ENCODE measurements at places on chromosomes 1 and 21.

- DNase-seq = no peak
Observed at GRCh38 chr1:201499795-201500669, 6.9 kb downstream of the CSRP1 start.

GRCh38 chr21:35737899-35738346 lies 322.4 kb downstream of the SETD4 start:
- DNase-seq = no peak

- no peak for DNase-seq
Observed at GRCh38 chr1:100422065-100422464, 69.8 kb downstream of the CDC14A start.

DNA sequence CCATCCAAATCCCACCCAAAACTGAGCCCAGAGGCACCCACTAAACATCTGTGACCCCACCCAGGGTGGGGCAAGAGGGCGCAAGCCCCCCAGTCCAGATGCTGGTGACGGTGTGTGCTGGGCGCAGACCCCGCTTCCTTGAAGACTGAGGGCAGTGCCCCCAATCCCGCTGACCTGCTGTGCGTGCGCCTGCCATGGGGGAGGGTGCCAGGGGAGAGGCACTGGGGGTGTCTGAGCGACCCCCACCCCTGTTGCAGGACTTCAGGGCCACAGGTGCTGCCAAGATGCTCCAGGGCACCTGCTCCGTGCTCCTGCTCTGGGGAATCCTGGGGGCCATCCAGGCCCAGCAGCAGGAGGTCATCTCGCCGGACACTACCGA lies 13.3 kb downstream of the COL6A2 start:
- DNase-seq = no peak

Measured in SW480 (cell line).